NCI-H2029 (cell line): ENCODE measurements at places on chromosomes 1 and 21.

DNA sequence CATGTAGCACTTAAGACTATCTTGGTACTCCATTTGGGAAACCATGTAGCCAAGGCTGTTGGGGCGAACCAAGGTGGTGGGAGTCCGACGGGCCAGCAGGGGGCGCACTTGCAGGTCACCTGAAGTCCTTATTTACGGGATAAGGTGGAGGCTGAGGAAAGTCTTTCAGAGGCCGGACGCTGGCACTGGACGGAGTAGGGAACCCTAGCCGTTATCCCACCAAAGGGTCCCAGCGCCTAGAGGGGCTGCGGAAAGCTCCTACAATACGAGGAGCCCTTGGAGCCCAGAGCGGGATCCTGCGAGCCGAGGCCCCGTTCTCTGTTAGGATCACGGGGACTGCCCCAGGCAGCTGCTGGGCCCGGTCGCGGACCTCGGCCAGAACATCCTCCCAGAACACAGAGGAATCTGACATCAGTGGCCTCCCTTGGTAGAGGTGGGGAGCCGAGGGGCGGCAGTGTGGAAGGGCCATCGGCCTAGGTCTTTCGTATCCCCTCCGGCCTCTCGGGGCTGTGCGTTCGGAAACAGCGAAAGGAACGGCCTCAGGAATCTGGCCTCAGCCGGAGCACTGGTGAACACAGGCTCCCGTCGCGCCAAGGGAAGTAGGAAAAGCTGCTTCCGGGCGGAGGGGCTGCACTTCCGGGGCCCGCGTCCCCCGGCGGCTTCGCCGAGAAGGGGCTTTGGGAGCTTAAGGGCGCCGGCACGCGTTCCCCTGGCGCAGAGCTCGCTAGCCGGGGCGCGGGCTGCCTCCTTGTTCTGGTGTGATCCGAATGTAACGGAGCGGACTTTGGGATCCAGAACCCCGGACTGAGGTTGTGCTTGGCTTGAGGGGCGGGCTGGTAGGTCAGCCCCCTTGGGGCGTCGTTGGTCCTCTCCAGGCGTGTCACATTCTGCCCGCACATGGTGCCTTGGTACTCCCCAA, 29.9 kb upstream of the RPTN start:
- DNase-seq, result no peak

DNA sequence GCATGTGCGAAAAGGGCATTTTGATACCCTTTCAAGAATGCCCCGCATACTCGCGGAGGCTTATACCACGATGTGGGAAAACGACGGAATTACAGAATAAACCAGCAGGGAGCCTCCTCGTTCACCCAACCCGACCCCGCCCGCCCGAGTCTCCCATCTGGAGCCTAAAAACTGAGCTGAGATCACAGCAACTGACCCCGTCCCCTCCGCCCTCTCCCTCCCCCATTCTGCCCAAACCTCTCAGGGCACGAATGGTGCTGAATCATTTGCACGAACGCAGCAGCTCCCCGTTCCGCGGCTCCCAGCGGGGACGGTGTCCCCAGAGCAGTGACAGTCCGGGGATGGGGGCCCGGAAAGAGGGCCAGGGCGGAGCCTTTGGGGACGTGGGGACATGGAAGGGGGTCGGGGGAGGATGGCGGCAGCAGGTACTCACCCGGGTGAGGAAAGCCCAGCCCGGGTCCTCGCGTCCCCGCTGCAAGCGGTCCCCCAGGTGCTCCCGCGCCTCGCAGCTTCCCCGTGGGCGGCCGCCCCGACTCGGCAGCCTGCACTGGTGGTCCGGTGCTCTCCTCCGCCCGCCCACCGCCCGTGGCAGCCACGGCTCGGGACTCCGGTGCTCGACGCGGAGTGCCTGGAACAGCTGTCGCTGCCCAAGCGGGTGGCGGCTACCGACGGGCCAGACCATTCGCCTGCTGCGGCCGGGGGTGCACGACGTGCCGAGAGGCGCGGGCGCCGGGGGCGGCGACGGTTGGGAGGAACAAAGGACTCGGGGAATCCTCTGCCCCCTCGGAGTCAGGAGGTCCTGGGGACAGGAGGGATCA, at the start of gene TTLL7:
Gene TTLL7 (minus strand): TSS at position 635 of the 818 bp plus-strand sequence. CDS start 46,921 bp downstream, outside the sequence.
- peak; percentile 79 for DNase-seq

GRCh38 chr1:70961374-70961975, 86.1 kb downstream of the PTGER3 start:
- no peak for DNase-seq

DNA sequence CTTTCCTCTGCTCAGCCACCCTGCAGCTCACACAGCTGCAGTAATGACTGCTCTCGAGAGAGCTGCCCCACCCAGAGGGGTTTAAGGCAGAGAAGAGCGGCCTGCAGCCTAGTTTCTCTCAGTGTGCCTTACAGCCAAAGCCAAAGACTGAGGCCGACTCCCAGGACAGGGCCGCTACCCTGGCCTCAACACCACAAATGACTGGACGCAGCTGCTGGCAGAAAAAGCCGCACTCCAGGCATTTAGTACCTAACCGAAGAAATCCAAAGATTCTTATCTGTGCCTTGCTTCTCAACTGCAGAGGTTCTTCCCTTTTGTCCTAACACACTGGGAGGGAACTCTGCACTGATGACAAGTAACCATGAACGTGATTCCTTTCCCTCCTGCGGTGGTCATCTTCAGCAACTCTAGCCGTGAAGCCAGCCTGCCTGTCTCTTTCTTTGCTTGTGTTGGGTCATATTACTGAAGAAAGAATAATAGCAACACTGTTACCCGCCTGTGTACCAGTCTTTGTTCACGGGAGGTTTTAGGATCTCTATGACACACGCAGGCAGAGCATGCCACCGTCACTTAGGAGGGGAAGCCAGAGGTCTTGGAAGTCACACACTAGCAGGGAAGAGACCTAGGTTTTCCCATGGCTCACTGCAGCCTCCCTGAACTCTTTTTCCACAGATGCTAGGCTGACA, 202.7 kb downstream of the RHOU start:
- DNase-seq, result no peak

DNA sequence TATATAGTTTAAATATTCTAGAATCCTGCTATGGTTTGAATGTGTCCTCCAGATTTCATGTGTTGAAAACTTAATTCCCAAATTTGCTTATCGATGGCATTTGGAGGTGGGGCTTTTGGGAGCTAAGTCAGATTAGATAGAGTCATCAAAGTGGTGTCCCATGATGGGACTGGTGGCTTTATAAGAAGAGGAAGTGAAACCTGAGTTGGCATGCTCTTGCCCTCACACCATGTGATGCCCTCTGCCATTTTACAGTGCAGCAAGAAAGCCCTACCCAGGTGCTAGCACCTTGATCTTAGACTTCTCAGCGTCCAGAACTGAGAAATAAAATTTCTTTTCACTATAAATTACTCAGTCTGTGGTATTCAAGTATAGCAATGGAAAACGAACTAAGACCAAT, 111.3 kb downstream of the TGFB2 start:
- DNase-seq, result peak; percentile 12

- DNase-seq, result no peak
These were observed 46.6 kb upstream of the APOBEC4 start for GRCh38 chr1:183699616-183700160.

GRCh38 chr1:89179343-89179742, 3.5 kb upstream of the GBP7 start:
- no peak for DNase-seq

DNA sequence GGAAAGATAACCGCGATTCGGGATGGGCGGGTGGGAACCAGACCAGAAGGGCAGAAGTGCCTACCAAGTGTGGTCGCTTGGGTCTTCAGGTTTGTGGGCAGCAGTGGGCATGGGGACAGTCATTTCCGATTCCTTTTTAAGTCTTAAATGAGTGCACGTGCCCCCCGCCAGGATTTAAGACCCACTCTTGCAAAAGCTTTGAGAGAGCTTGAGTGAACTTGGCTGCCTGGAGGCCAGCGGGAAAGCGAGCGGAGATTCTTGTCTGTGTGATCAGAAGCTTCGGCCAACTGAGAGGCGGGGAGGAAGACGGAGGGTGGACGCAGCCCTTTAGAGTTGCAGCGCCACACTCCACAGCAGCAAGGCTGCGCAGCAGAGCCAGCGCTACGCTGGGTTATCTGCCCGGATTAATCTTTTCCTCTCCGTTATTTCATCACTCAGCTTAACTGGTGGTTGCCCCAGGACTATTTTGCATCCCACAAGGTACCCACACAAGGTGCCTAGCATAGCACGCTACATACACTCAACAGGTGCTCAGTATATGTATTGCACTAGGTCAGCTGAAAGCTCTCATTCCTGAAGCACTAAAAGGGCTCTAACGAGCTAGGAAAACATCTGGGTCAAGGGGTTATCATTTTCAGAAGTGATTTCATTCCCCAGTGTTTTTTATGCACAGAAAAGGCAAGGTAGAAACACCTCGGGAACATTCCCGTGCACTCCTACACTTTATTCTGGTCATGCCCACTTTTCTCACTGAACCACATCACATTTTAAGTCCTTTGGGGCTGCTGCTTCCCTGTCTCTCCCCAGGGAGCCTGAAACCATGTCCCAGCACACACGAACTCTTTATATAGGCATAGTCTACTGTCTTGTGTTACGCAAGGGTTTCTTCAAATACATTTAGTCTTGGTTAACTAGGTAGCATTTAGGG, 1.5 kb upstream of the BATF3 start:
- no peak for DNase-seq

DNA sequence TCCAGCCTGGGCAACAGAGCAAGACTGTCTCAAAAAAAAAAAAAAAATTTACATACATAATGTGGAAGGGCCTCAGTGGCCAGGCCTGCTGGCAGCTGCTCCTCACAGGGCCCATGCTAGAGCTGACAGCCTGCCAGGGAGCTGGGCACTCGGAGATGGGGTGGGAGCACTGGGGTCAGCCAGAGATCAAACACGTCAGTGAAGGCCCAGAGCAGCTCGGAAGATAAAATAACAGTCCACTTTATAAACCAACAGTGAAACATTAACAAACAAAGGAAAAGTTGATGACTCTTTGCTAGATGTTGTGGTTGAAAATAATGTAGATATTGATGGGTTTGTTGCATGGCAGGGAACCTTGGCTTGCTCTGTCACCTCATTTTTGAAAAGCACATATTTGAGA, 42.7 kb downstream of the ATP5PF start:
- DNase-seq, result no peak

- peak; percentile 4 for DNase-seq
These were observed 923.4 kb downstream of the NCAM2 start for GRCh38 chr21:21921410-21922232.
